ENCODE measurements at places on chromosomes 12 and 14.

GRCh38 chr12:70686299-70686698 lies 49.1 kb upstream of the PTPRB start:
- no peak overlapping the region for H3K27ac ChIP-seq
- H3K4me1 ChIP-seq, result no peaks in the 10 kb centered on the region
- no peak for DNase-seq
- no peaks in the 10 kb centered on the region for H3K36me3 ChIP-seq
- no peak overlapping the region for H3K4me3 ChIP-seq

DNA sequence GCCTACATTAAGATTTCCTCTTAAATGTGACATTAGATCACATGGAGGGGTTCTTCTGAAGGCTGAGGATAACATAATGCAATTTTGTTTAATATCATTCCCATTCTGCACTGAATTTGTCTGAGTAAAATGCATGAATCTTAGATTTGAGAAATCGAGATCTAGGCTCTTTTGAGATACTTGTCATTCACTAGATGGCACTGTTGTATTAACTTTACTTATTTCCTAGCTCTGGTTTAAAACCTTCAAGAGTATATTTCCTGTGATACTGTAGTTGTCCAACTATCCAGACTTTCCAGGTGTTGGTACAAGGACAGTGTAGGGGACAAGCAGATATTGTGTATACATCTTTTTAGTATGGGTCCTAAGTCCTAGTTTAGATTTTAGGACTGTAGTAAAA lies 91.7 kb upstream of the SEL1L start:
- no peak for DNase-seq
- H3K36me3 ChIP-seq, result no peaks in the 10 kb centered on the region
- H3K4me3 ChIP-seq, result no peak overlapping the region
- no peaks in the 10 kb centered on the region for H3K4me1 ChIP-seq

GRCh38 chr12:7241404-7242005 lies 52.0 kb downstream of the PEX5 start:
- H3K4me1 ChIP-seq, result no peaks in the 10 kb centered on the region
- no peak overlapping the region for H3K4me3 ChIP-seq
- DNase-seq, result no peak
- no peak overlapping the region for H3K27ac ChIP-seq
- H3K27me3 ChIP-seq, result peaks cover 23% of the 10 kb centered on the region

GRCh38 chr12:288687-289086 lies 26.1 kb upstream of the SLC6A13 start:
- no peak overlapping the region for H3K4me3 ChIP-seq
- no peak overlapping the region for H3K27ac ChIP-seq
- no peak for DNase-seq
- H3K27me3 ChIP-seq, result no peaks in the 10 kb centered on the region
- H3K36me3 ChIP-seq, result peaks cover 59% of the 10 kb centered on the region
- peaks cover 20% of the 10 kb centered on the region for H3K4me1 ChIP-seq

GRCh38 chr14:59060841-59061240 lies 127.6 kb upstream of the DAAM1 start:
- H3K27ac ChIP-seq, result no peak overlapping the region
- H3K4me1 ChIP-seq, result no peaks in the 10 kb centered on the region
- DNase-seq, result no peak
- H3K36me3 ChIP-seq, result no peaks in the 10 kb centered on the region
- H3K27me3 ChIP-seq, result peaks cover 6% of the 10 kb centered on the region
- no peak overlapping the region for H3K4me3 ChIP-seq

- peaks cover 64% of the 10 kb centered on the region for H3K27me3 ChIP-seq
- no peak overlapping the region for H3K4me3 ChIP-seq
- H3K36me3 ChIP-seq, result no peaks in the 10 kb centered on the region
- peaks cover 3% of the 10 kb centered on the region for H3K4me1 ChIP-seq
- H3K27ac ChIP-seq, result no peak overlapping the region
Measured at GRCh38 chr14:104144911-104145825, 6.8 kb downstream of the KIF26A start.

DNA sequence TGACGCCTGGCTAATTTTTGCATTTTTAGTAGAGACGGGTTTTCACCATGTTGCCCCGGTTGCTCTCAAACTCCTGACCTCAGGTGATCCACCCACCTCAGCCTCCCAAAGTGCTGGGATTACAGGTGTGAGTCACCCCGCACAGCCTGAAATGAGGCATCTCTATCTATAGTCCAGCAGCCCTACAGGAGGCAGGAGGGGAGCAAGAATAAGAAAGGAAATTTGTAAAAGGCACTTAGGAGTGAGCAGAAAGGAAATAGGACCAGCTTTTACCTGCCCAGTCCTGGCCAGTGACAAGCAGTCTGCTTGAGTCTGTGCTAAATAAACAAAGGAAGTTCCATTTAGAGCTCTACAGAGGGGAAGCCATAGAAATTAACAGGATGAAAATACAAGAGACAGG lies 15.0 kb upstream of the PSMA6 start:
- H3K27ac ChIP-seq, result no peak overlapping the region
- DNase-seq, result no peak
- no peaks in the 10 kb centered on the region for H3K4me1 ChIP-seq
- no peak overlapping the region for H3K4me3 ChIP-seq
- peaks cover 12% of the 10 kb centered on the region for H3K36me3 ChIP-seq

DNA sequence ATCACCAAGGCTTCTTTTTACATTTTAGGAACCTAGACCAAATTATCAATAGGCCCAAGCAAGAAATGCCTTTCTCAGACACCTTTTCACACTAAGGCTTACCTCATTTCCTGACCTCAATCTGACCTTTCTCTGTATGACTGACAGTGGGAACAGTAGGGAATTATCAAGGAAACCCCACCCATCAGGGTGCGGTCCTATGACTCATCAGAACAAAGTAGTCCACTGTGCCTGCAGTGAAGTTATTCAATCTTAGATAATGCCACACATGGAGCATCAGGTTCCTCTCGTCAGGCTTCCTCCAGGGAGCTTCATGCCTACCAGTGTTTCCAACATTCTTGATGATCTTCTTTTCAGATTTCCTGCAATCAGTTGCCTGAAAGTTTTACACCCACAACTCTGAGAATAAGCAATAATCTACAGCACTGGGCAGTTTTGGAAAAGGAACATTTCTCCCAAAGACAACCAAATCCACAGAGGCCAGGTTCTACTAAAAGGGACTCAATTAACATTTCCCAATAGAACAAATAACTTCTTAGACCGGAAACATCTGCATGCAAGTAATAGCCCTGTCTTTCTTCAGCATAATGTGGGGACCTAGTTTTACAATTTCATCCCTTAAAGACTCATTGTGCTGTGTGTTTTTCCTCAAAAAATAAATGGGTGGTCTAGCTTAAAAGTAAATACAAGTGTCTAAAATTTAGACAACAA lies 35.9 kb upstream of the TMTC2 start:
- no peak for DNase-seq
- H3K4me1 ChIP-seq, result peaks cover 12% of the 10 kb centered on the region

- H3K4me1 ChIP-seq, result no peaks in the 10 kb centered on the region
- peaks cover 15% of the 10 kb centered on the region for H3K27me3 ChIP-seq
- H3K36me3 ChIP-seq, result no peaks in the 10 kb centered on the region
- no peak for DNase-seq
- H3K27ac ChIP-seq, result no peak overlapping the region
Measured at GRCh38 chr12:27607591-27607990, 83.6 kb downstream of the PPFIBP1 start.

DNA sequence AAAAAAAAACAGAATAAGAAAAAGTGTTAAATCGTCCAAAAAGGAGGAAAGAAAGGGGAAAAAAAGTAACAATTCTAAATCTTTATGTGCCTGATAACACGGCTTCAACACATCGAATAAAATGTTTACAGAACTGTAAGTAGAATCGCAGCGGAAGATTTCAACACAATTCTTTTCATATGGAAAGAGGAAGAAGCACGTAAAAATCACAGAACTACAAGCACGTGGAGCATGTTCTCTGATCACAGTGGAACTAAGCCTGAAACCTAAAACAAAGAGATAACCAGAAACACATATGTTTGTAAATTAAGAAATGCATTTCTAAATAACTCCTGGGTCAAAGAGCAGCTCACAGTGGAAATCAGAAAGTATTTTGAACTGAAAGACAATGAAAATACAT lies 8.7 kb downstream of the CLEC7A start:
- no peak overlapping the region for H3K4me3 ChIP-seq
- no peaks in the 10 kb centered on the region for H3K36me3 ChIP-seq
- no peak overlapping the region for H3K27ac ChIP-seq

DNA sequence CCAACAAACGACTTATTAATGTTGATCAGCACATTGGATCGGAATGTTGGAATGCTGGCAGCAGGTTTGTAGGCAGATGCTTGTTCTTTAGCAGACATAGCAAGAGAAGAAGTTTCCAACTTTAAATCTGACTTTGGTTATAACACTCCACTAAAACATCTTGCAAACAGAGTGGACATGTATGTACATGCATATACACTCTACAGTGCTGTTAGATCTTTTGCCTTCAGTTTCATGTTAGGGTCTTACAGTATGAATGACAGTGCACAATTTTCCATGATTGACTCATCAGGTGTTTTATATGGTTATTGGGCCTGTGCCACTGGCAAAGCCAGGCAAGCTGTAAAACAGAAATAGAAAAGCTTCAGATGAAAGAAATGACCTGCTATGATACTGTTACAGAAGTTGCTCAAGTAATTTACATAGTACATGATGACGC lies 14.3 kb upstream of the DHRS7 start:
- H3K4me1 ChIP-seq, result peaks cover 9% of the 10 kb centered on the region
- no peaks in the 10 kb centered on the region for H3K36me3 ChIP-seq
- no peak overlapping the region for H3K27ac ChIP-seq
- DNase-seq, result no peak
- H3K27me3 ChIP-seq, result peaks cover 9% of the 10 kb centered on the region

DNA sequence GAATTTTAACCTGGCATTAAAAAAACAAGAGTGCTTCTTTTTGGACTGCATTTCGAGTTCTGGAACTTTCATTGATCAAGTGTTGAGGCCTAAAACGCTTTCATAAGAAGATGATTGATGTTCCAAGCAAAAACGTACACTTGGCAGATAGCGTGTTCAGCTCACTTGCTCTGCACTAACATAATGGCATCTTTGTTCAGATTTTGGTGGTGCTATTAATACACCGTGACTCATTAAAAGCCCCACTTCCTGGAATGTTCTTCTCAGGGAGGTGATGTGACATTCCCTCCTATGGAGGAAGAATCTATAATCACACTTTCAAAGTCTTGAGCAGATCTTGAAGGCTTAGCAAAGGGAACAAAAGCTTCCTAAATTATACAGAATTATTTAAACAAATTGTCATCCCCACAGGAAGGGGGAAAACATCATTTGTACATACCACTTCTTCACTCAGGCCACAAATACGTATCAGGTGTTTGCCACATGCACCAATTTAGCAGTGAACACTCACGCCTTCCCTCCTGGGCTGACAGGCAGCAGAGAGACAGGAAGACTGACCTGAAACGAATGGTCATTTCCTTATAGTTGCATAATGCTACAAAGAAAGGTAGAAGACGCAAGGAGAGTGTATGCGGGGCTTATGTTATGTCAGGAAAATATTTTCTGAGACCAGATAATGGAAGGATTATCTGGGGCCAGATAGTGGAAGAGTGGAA lies 15.4 kb downstream of the HSP90AA1 start:
- H3K27ac ChIP-seq, result peak overlapping the region; percentile 28
- H3K36me3 ChIP-seq, result no peaks in the 10 kb centered on the region
- H3K4me1 ChIP-seq, result peaks cover 12% of the 10 kb centered on the region
- no peak for DNase-seq

DNA sequence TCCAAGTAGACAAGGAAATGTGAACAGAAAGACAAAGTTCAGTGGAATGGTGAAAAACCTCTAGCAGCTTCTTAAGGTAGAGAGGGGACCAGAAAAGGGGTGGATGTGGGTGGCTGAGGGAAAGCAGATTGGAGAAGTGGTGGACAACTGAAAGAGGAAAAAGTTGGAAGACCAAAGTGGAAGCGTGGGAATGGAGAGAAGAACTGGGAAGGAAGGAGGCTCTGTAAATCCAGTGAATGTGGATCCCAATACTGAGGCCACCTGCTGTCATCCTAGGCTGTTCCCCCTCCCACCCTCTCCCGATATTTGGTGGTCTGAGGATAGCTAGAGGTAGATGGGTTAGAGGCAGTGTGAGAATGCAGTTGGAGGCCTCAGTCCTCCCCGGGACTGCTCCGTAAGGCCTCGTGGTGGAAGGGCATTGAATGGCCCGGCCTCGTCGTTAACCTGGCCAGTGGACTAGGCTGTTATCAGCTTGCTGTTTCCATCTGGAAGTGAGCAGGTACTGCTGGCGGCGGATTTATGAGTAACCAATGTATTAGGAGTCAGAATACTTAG lies 822 bp upstream of the POU6F1 start:
- no peaks in the 10 kb centered on the region for H3K27me3 ChIP-seq
- peak overlapping the region; percentile 92 for H3K4me3 ChIP-seq
- H3K27ac ChIP-seq, result peak overlapping the region; percentile 98
- H3K36me3 ChIP-seq, result peaks cover 3% of the 10 kb centered on the region
- no peak for DNase-seq

GRCh38 chr12:51188359-51189051 lies 15.6 kb upstream of the TFCP2 start:
- no peaks in the 10 kb centered on the region for H3K4me1 ChIP-seq
- H3K4me3 ChIP-seq, result no peak overlapping the region
- H3K27me3 ChIP-seq, result no peaks in the 10 kb centered on the region
- H3K27ac ChIP-seq, result no peak overlapping the region
- DNase-seq, result no peak

DNA sequence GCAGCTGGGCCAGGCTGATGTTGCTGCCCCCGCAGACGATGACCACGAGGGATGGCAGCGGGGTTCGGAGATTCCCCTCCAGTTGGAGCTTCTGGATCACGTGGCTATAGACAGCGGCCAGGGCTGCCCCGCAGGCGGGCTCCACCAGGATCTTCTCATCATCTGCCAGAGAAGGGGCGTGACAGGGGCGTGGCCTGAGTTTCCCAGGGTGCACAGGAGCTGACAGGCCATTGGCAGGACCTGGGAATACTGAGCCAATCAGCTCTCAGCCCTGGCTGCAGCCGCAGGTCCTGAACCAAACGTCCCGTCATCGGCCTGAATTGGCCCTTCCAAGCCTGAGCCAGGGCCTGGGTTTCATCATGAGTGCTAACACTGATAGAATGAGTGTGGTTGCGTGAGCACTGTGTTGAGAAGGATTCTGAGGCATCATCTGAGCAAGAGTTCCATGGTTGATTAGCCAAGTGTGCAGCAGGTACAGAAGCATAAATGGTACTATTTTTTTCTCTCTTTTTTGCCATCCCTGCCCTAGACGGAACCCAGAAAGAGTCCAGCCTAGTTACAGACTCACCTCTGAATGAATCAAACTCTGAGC lies 10.6 kb downstream of the SDS start:
- no peaks in the 10 kb centered on the region for H3K4me1 ChIP-seq
- no peak overlapping the region for H3K4me3 ChIP-seq
- peaks cover 5% of the 10 kb centered on the region for H3K27me3 ChIP-seq
- no peak for DNase-seq

DNA sequence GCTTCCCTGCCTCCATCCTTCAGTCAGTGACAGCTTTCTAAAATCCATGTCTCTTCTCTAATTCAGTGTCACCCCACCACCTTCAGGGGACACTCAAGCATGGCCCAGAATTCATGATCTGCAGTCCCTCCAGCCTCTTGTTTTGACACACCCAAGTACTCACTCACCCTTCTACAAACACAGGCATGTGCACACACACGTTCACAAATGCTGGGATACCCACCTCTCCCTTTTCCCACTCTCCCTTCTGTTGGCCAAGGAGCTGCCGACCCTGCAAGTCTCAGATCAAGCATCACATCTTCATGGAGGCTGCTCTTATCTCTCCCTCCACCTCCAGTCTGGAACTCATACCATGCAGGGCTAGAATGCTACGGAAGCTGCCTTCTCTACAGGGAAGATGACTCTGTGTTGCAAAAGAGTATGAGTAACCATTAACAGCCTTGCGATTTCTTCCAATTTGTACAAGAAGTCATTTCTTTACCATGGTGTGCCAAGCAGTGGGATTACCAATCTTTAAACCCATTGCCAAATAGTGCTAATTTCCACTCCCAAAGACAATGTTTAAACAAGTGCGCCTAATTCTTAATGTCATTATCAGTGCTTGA lies 196.1 kb downstream of the BCL11B start:
- no peak for DNase-seq
- no peak overlapping the region for H3K4me3 ChIP-seq
- peaks cover 17% of the 10 kb centered on the region for H3K4me1 ChIP-seq
